ENCODE measurements at places on chromosomes 7 and 10.

DNA sequence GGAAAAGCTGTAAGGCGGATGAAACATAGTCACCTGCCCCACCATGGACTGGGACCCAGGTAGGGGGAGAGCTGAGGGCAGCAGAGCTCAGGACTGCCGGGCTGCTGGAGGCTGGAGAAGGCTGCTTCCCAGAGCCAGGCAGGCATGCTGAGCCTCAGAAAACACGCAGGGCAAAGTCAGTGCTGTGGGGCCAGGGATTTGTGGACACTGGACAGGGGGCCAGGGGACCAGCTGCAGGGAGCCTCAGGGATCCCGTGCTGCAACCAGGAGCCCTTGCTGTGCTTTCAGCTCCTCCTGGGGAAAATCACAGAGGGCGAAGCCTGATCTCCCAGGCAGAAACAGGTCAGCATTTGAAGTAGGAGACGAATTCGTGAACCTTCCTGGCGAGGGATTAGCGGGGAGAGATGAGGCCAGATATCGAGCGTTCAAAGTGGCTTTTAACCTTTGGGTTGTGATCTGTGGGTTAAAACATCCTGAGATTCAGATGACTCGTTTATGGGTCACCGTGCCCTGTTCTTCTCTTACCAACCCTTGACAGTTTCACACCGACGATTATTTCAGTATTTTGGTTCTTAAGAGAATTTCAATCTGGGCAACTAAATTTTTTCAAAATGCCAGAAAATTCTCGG is 85.6 kb upstream of the SHH start:
- DNase-seq: no peak

DNA sequence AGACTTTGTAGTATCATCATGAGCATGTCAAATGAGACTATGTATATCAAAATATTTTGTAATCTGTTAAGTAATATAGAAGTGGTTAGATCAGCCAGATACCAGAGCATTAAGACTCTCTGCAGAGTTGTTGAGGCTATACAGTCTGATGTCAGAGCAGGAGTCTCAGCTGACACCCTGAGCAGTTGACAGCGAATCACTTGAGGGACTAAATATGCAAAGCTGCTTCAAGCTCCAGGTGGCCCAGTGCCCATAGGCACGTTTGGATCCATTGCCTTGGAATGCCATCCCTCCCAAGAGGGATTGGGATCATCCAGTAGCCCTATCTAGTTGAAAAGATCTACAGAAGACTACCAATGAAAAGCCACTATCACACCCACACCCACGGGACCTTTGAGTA is 210.2 kb downstream of the TAX1BP1 start:
- DNase-seq: no peak

DNA sequence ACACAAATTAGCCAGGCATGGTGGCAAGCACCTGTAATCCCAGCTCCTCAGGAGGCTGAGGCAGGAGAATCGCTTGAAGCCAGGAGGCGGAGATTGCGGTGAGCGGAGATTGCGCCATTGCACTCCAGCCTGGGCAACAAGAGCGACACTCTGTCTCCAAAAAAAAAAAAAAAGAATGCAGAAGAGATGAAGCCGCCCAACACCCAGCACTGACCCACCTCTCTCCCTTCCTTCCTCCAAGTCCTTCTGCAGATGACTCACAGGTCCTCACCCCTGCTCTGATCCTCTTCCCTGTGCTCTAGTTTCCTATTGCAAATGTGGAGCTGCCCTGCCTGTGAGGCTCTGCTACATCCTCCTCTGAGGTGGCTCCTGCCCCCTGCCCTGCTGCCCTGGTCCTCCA is 22.0 kb upstream of the OPALIN start:
- no peak for DNase-seq

DNA sequence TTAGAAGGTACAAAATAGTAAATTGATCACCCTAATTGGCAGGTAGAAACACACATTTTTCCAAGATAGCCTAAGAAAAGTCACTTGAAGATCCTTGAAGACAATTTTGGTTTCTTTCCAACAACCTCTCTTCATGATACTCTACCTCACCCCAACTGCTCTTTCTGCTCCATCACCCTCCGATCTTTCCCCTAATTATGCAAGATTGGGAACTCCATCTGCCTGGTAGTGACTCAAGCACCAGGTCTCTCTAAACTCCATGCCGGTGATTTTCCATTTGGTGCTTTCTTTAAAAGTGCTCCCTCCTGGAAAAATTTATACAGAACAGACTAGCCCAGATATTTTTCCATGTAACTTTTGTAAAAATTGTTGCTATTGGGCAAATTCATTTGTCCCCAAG is 1.1 kb upstream of the AKR1B1 start:
- DNase-seq: no peak

- DNase-seq: no peak
These were observed 341.2 kb downstream of the CRPPA start for GRCh38 chr7:16080131-16080530.
